ENCODE measurements at places on chromosomes 1 and 21.

DNA sequence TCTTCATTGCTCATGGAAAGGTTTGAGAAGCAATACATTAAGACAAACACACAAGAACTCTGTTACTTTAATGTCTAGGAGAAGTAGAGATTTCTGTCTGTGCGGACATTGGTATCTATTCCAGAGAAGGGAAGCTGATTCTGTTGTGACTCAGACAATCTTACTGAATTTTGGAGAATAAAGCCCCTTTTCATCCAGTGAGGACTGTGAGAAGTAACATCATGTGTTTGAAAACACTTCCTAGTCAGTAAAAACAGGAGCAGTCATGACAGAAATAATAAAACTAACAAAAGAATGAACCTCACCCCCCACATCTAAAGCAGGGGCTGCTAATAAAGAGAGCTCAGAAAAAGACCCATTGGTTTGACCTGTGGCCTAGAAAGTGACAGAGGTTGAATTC is 46.6 kb downstream of the NEK7 start:
- DNase-seq = no peak

- peak; percentile 89 for DNase-seq
Measured at GRCh38 chr1:2044510-2045319, 5.5 kb upstream of the PRKCZ start.

GRCh38 chr1:18337757-18338156 is 143.0 kb upstream of the KLHDC7A start:
- DNase-seq = no peak

GRCh38 chr1:236654957-236655356 is 31.3 kb upstream of the ACTN2 start:
- DNase-seq = no peak

DNA sequence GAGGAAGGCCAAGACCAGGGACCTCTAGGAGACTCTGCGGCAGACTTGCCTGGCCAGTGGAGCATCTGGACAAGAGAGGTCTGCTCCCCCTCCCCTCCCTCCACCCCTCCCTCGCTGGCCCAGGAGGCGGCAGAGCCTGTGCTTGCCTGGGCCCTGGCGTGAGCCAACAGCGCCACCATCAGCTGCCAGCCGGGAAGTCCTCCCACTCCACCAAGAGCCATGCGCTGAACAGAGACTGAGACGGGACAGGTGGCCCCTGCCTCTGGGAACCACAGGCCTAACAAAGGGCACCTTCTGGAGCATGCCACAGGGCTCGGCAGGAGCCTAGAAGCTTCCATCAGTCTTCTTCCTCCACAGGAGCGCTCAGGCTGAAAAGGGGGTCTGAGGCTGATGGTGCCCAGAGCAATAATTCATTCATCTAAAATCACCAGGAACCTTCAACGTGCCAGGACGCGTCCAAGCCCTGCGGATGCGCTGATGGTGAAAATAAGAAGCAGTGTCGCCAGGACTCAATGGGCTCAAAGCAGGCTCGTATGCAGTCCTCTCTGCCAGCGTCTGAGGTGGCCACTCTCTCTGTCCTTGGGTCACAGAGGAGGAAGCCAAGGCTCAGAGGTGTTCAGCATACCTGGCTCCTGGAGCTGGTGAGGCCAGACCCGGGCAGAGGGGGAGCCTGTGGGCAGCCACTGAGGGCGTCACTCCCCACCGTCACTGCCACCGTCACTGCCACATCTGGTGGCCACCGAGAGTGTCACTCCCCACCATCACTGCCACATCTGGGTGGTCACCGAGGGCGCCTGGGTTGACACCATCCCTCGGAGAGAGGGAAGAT is 161.2 kb downstream of the NPHP4 start:
- no peak for DNase-seq

DNA sequence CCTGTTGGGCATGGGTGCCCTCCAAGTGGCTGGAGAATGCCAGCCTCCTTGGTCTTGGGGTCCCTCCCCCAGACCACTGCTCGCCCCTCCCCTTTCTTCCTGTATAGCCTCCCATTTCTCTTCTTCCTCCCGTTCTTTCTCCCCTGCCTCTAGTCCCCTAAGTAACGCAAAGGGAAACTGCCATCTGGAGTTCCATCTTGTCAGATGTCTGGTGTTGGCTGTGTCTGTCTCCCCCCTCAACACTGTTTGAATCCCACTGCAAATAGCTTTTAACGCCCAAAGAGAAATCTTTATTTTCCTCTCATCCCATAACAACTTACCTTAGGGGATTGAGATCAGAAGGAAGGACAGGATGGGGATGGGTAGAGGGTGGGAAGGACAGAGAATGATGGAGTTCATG is 55.3 kb upstream of the CSF3R start:
- no peak for DNase-seq

- no peak for DNase-seq
Measured at GRCh38 chr1:13583966-13584791, 547 bp downstream of the PDPN start.

DNA sequence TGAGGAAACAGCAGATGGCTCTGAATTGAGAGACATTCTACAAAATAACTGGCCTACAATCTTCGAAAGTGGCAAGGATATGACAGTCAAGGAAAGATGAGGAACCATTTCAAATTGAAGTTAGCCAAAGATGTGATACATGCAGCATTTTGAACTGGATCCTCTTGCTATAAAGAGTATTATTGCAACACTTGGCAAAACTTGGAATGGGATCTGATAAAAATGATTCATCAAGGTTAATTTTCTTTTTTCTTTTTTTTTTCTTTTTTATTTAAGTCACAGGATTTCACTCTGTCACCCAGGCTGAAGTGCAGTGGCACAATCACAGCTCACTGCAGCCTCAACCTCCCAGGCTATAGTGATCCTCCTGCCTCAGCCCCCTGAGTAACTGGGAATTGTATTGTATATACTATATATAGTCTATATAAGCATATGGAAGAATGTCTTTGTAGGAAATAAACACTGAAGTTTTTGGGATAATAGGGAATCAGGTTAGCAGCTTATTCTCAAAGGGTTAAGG is 49.8 kb upstream of the GJA8 start:
- no peak for DNase-seq

GRCh38 chr1:203522237-203522636 is 28.3 kb downstream of the OPTC start:
- no peak for DNase-seq

- no peak for DNase-seq
Measured at GRCh38 chr1:67367370-67368045, 59.8 kb downstream of the IL12RB2 start.

DNA sequence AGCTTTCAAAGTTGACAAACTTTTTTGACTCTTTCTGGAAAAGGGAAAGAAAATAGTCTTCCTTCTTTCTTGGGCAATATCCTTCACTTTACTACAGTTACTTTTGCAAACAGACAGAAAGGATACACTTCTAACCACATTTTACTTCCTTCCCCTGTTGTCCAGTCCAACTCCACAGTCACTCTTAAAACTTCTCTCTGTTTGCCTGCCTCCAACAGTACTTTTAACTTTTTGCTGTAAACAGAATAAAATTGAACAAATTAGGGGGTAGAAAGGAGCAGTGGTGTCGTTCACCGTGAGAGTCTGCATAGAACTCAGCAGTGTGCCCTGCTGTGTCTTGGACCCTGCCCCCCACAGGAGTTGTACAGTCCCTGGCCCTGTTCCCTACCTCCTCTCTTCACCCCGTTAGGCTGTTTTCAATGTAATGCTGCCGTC is 160.8 kb upstream of the SGIP1 start:
- no peak for DNase-seq

DNA sequence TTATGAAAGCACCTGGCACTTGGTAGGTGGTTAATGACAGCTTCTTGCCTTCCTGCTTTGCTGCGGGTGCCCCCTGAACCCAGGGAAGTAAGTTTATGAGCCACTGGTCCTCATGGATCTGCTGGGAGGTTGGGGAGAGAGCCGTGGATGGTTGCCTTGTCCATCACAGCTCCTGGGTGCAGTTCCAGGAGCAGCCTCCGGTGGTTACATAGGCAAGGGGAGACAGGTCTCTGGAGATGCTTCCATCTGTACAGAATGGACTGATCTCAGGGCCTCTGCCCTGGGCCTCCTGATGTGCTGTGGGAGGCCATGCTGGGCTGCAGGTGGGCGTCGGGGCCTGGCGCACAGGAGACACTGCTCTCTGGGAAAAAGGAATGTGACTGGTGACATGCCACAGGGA is 31.6 kb upstream of the ARHGEF10L start:
- DNase-seq = no peak

DNA sequence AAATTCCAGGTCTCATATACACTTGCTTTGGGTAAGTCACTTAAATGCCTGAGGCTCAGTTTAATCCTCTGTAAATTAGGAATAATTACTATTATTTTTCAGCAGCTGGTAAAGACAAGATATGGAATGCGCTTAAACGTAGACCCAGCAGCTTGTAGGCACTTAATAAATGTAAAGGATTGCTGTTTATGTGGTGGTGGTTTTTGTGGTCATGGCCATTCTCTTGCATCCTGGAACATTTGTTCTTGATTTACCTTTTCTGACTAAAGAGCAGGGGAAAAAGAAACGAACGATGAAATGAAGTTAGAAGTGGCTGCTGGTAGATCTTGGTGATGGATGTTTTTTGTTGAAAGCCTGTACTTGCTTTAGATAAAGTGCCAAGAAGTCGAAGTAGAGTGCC is 195.0 kb upstream of the FOXD3 start:
- DNase-seq = no peak

- DNase-seq = no peak
Measured at GRCh38 chr1:214513394-214513793, 38.0 kb downstream of the PTPN14 start.

- no peak for DNase-seq
Measured at GRCh38 chr1:244054247-244054923, 3.3 kb downstream of the ZBTB18 start.

DNA sequence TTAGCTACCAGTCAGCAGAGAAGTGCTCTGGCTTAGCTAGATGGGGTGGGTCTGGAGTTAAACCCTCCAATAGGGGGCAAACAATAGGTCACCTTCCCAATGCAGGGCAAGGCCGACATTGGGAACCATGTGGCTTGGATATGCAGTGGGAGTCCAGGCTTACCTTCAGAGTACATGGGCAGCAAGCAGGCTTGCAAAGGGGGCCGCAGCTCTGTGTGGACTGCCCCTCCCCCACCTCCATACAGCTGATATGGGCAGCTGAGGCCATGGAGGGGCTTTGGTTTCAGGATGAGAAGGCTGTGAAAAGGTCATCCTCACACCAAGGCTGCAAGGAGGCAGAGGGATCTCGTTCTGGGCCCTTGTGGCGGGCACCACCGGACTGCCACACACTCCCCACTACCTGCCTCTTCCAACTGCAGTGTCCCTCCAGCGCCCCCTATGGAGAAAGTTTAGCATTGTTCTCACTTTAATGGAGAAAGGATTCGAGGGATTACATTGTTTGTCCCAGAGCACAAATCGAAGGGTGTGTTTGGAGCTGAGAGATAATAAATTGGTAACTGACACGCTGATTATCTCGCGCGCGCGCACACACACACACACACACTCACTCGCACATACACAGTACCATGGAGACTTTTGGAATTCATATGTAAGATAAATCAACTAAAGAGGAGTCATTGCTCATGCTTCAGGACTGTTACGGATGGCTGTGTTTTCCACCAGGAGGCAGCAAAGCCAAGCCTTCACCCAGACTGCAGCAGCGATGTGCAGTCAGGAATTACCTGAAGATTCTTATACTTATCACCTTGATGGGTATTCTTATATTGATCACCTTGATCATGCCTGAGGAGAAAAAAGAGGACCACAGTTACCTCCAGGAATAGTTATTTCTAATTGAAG is 7.0 kb upstream of the SMCP start:
- no peak for DNase-seq

DNA sequence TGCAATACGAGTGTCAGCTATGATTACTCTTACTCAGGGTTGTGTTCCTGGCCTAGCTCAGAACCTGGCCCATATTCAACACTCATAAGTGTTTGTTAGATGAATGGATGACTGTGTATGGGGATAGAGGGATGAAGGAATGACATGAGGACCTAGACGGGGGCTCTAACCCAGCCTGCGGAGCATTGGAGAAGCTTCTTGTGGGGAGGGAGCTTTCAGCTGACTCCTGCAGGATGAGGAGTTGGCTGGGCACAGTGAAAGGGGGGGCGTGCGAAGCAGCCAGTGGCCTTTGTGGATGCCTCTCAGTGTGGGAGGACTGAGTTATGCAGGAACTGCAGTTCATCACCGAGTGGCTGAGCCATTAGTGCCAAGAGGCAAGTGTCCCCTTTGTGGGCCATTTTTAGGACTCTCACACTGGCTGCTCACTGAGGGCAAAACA is 1.2 kb upstream of the EXTL1 start:
- DNase-seq = no peak

GRCh38 chr1:165129568-165130164 is 226.8 kb downstream of the LMX1A start:
- DNase-seq = no peak

GRCh38 chr1:110084227-110085078 is 14.0 kb upstream of the ALX3 start:
- DNase-seq = peak; percentile 44

- no peak for DNase-seq
Measured at GRCh38 chr1:77680173-77680572, 2.3 kb downstream of the ZZZ3 start.

DNA sequence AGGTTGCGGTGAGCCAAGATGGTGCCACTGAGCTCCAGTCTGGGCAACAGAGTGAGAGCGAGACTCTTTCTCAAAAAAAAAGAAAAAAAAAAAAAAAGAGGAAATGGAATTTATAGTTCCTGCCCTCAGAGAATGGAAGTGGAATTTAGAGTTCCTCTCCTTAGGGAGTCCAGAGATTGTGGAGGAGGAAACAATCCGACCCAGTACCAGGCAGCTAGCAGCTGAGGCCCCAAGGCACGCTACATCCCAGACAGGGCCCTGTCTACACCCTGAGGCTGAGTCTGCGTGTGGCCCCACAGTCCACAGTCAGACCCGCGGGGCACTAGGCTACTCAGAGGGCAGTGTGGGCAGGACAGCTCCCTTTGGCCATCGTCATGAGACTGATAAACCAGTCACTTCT is 1.9 kb upstream of the MFN2 start:
- no peak for DNase-seq

GRCh38 chr21:29829564-29830275 is 110.1 kb downstream of the GRIK1 start:
- no peak for DNase-seq

- DNase-seq = no peak
Measured at GRCh38 chr1:175000697-175001187, 995 bp downstream of the CACYBP start.

GRCh38 chr1:198725090-198725489 is 86.2 kb downstream of the PTPRC start:
- DNase-seq = no peak

DNA sequence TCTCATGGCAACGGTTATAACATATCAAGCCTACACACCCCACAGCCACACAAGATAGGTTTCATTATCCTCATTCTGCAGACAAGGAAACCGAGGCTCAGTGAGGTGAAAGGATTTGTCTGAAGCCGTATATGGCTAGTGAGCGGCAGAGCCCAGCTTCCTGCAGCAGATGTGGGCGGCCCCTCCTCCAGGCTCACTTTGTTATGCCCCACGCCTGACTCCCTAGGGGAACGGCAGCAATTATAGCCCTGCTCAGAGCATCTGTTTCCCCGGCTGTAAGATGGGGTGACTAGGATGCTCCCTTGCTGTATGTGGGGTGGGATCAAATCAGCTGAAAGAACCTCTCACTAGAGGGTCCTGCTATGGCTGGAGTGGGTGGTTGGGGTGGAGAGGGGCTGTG is 22.1 kb downstream of the GRHL3 start:
- no peak for DNase-seq

GRCh38 chr1:42380586-42381279 is at the start of gene RIMKLA:
TSS of gene RIMKLA (plus strand) at chr1:42380792. CDS start at chr1:42380935, 143 bp downstream.
- peak; percentile 56 for DNase-seq
